Thymus (tissue), 14 donors: ENCODE measurements at places on chromosomes 16 and 17. TPM values are rescaled to one million over a fixed set of nuclear protein-coding genes. Genes with fewer than 3 reads are reported as not detected.

HS3ST2 gene
- 2.4 TPM for polyA plus RNA-seq

PTX4 gene
- polyA plus RNA-seq, result 0.05 TPM

ZNF597 gene
- polyA plus RNA-seq, result 2.3 TPM

SRP68 gene
- polyA plus RNA-seq, result 47.6 TPM

SHCBP1 gene
- 5.2 TPM for polyA plus RNA-seq

HOXB1 gene
- 0.11 TPM for polyA plus RNA-seq

KRT31 gene
- 6.4 TPM for polyA plus RNA-seq

PPL gene
- 14.3 TPM for polyA plus RNA-seq

CCDC182 gene
- polyA plus RNA-seq, result 0.05 TPM

KRT32 gene
- polyA plus RNA-seq, result 2.2 TPM

GAST gene
- 77.6 TPM for polyA plus RNA-seq

MARCHF10 gene
- polyA plus RNA-seq, result 1.1 TPM

TIGD7 gene
- 9.8 TPM for polyA plus RNA-seq

TUBB3 gene
- 10.6 TPM for polyA plus RNA-seq

CSH1 gene
- 11.6 TPM for polyA plus RNA-seq

BAIAP3 gene
- 5.4 TPM for polyA plus RNA-seq

MT1G gene
- polyA plus RNA-seq, result 353 TPM

DLX3 gene
- polyA plus RNA-seq, result 1.1 TPM

IRX3 gene
- 4.3 TPM for polyA plus RNA-seq

PARD6A gene
- 5.9 TPM for polyA plus RNA-seq

GPR179 gene
- polyA plus RNA-seq, result 0.05 TPM

MT4 gene
- 38.1 TPM for polyA plus RNA-seq

LDHD gene
- polyA plus RNA-seq, result 1.6 TPM

KRTAP9-8 gene
- 0.09 TPM for polyA plus RNA-seq

GP1BA gene
- polyA plus RNA-seq, result 0.09 TPM

NPIPA5 gene
- 9.3 TPM for polyA plus RNA-seq

EVPLL gene
- 0.25 TPM for polyA plus RNA-seq

HOXB3 gene
- 3.3 TPM for polyA plus RNA-seq

RGS9 gene
- 2.6 TPM for polyA plus RNA-seq
